Stimulated activated CD4-positive, alpha-beta T cell treated with anti-CD3 and anti-CD28 coated beads, Interleukin-15, amount 100 ng/mL, for 48 hours (primary cell): ENCODE measurements at places on chromosomes 3 and 15.

- DNase-seq, result no peak
Measured at GRCh38 chr3:141530415-141530768, 43.6 kb downstream of the RASA2 start.

- DNase-seq, result no peak
Measured at GRCh38 chr3:193791041-193792032, 198.3 kb downstream of the OPA1 start.

- no peak for DNase-seq
Measured at GRCh38 chr3:132554437-132554836, 42.6 kb upstream of the ACKR4 start.

GRCh38 chr15:40437752-40438687 lies 2.7 kb upstream of the BAHD1 start:
- no peak for DNase-seq

- DNase-seq, result peak; percentile 26
Measured at GRCh38 chr15:40776537-40777141, 6.9 kb downstream of the C15orf62 start.

DNA sequence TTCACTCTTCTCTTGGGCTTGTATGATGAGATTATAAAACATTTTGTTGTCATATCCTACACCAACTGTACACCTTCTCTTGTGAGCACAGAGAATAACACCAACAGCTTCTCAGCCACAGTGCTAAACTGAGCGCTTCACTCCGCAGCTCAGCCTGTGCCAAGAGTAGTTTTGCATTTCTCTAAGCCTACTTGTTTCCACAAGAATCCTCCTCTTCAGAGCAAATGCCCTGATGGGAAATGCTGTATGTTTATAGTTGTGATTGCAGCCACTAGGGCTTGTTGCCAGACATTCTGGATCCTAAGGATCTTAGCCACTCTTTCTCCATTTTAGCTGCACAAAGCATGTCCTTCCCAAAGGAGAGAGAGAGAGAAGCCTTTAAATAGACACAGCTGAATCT lies 138.8 kb upstream of the PLXND1 start:
- no peak for DNase-seq
